ENCODE measurements at places on chromosomes 1 and 21.

DNA sequence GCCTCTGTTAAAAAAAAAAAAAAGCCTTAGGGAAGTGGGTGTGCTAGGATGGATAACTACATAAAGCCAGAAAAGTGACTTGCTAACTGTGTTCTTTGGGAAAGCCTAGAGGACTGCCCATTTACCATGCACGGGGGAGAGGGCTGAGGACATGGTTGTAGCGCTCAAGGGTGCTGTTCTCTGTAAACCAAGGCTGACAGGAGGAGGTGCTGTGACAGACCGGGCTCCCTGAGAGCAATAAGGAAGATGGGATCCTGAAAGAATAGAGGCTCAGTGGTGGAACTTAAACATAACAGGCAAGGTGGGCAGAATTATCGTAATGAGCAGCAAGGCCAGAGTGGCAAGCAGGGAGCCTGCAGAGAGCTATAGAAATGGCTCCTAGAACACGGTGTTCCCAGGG lies 98.5 kb upstream of the DISP3 start:
- H3K36me3 ChIP-seq = peaks cover 2% of the 10 kb centered on the region
- DNase-seq = no peak
- H3K27ac ChIP-seq = no peak overlapping the region
- no peak overlapping the region for H3K4me3 ChIP-seq
- H3K4me1 ChIP-seq = peaks cover 27% of the 10 kb centered on the region

DNA sequence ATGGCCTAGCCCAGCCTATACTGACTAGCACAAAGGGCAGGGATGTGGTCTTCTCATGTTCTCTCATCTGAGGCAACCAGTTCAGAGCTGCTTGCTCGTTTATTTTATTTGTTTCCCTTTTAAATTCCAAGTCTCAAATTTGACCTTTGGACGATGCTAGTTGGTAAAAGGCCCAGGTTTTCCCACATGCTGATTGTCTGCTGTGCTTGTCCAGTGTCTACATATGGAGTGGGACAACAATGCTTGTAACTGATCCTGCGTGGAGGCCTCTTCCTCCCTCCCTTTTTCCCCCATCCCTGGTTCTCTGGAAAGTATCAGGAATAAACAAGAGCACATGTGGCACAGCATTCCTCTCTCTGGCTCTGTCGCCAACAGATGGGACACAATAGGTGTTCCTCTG lies 34.0 kb upstream of the BEND5 start:
- no peak overlapping the region for H3K4me3 ChIP-seq
- H3K27ac ChIP-seq = no peak overlapping the region

DNA sequence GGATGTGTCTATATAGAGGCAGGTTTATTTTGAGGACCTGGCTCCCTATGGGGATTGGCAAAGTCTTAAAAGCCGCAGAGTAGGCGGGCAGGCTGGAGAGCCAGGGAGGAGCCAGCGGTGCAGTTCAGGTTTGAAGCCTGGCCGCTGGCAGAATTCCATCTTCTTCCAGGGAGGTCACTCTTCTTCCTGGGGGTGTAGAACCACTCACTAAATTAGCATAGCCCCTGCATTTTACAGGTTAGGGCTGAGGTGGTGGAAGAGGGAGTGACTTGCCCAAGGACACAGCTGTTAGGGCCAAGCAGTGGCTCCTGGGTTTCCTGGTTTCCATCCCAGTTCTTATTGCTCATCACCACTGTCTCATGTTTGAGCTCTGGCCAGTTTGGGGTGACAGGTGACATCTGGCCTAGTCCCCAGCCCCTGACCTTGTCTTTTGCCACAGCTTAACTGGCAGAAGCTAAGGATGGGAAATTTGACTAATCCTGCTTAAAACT lies 1.4 kb downstream of the PINK1 start:
- peaks cover 9% of the 10 kb centered on the region for H3K4me1 ChIP-seq
- peak overlapping the region; percentile 72 for H3K4me3 ChIP-seq
- no peaks in the 10 kb centered on the region for H3K27me3 ChIP-seq

DNA sequence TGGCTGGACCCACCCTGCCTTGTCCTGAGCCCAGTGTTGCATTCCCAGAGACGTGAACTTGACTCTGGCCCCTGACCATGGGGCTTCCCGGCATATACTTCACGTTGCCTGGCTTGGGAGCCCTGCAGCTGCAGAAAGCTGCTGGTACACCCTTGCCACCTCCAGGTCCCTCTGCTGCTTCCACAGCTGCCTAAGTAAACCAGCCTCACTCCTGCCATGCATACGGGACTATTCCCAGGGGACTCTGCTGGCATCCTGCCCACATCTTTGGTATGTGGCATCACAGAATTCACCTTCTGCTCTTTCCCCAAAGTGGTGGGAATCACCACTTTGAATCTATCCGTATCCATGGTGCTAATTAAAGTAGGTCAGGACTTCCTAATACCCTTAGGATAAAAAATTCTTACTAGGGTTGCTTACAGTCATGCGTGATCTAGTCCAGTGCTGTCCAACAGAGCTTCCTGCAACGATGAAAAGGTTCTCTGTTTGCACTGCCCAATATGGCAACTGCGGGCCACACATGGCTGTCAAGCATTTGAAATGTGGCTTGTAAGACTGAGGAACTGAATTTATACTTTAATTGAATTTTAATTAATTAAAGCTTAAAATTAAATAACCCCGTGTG lies 203.0 kb downstream of the GRIK3 start:
- H3K4me3 ChIP-seq = no peak overlapping the region
- H3K4me1 ChIP-seq = no peaks in the 10 kb centered on the region
- peaks cover 13% of the 10 kb centered on the region for H3K27me3 ChIP-seq
- no peak for DNase-seq
- no peak overlapping the region for H3K27ac ChIP-seq
- no peaks in the 10 kb centered on the region for H3K36me3 ChIP-seq

GRCh38 chr1:243323491-243323890 lies 67.7 kb downstream of the SDCCAG8 start:
- DNase-seq = no peak
- H3K4me1 ChIP-seq = no peaks in the 10 kb centered on the region
- H3K4me3 ChIP-seq = no peak overlapping the region
- H3K27ac ChIP-seq = no peak overlapping the region
- no peaks in the 10 kb centered on the region for H3K27me3 ChIP-seq

- H3K27me3 ChIP-seq = no peaks in the 10 kb centered on the region
- no peak overlapping the region for H3K4me3 ChIP-seq
- H3K27ac ChIP-seq = no peak overlapping the region
- DNase-seq = no peak
- H3K4me1 ChIP-seq = peaks cover 71% of the 10 kb centered on the region
These were observed 14.1 kb downstream of the HIPK1 start for GRCh38 chr1:113943028-113943811.

DNA sequence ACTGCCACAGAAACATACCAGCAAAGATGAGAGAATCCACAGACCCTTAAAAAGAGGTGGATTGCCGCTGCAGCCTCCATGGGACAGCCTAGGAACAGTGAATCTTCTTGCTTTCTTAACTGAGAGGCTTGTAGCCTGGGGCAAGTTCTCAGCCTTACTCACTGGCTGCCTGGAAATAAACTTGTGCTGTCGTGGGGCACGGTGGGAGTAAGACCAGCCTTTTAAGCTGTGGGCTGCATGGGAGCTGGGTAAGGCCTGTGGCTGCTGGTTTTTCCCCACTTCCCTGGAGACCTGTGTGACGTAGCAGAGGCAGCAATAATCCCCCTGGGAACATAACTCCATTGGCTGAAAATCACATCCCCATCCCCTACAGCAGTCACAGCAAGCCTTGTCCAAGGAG lies 30.8 kb downstream of the CD2 start:
- peaks cover 17% of the 10 kb centered on the region for H3K4me1 ChIP-seq
- no peak for DNase-seq
- no peak overlapping the region for H3K4me3 ChIP-seq
- H3K36me3 ChIP-seq = peaks cover 11% of the 10 kb centered on the region

- H3K27me3 ChIP-seq = no peaks in the 10 kb centered on the region
- peaks cover 28% of the 10 kb centered on the region for H3K4me1 ChIP-seq
- peaks cover 9% of the 10 kb centered on the region for H3K36me3 ChIP-seq
- no peak overlapping the region for H3K27ac ChIP-seq
- no peak for DNase-seq
- no peak overlapping the region for H3K4me3 ChIP-seq
These were observed 38.5 kb downstream of the CAMTA1 start for GRCh38 chr1:6823793-6824192.

- H3K4me1 ChIP-seq = no peaks in the 10 kb centered on the region
- H3K27me3 ChIP-seq = no peaks in the 10 kb centered on the region
These were observed 18.7 kb downstream of the LRRC3 start for GRCh38 chr21:44473915-44474555.

DNA sequence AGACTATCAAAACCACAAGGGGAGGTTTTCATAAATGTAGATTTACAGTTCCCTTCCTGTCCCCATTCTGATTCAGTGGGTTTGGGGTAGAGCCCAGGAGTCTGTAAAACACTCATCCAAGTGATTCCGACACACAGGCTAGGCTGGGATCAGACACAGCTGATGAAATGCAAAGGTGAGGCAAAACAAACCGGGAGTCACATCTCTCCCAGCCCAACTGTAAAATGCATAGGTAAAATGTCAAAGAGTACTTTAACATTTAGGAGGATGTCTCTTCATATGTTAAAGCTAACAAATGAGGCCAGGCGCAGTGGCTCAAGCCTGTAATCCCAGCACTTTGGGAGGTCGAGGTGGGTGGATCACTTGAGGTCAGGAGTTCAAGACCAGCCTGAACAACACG lies 45.0 kb downstream of the ZNF281 start:
- H3K4me3 ChIP-seq = no peak overlapping the region
- no peaks in the 10 kb centered on the region for H3K36me3 ChIP-seq
- no peaks in the 10 kb centered on the region for H3K4me1 ChIP-seq
- H3K27ac ChIP-seq = no peak overlapping the region
- H3K27me3 ChIP-seq = no peaks in the 10 kb centered on the region

- H3K27ac ChIP-seq = peak overlapping the region; percentile 11
- H3K27me3 ChIP-seq = peaks cover 2% of the 10 kb centered on the region
- H3K4me1 ChIP-seq = peaks cover 9% of the 10 kb centered on the region
- no peak overlapping the region for H3K4me3 ChIP-seq
These were observed 143.1 kb downstream of the S1PR1 start for GRCh38 chr1:101379950-101380349.

Data from activated CD4-positive, alpha-beta T cell treated with anti-CD3 and anti-CD28 coated beads for 36 hours (primary cell).